ENCODE measurements at places on chromosomes 1 and 21.

DNA sequence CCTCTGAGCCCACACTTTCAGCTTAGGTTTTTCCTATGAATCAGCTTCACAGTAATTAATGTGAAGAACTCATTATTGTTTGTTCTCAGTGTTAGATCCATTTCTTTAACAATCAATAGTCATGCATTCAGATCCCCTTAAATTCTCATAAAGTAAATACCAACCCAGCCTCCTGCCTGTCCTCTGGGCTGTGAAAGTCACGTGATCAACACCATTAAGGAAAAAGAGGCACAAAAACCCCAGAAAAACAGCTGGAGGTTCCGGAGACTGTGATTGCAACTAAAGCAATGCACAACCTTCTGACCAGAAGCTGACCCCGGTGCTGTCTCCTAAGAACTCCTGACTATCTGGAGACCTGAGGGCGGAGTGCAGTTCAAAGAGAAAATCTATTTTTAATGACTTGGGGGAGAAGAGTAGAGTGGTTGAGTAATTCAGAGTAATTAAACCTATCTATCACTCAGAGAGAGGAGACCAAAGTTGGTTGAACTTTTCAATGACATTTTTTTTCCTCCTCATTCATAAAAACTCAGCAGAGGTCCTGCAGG lies 132.5 kb downstream of the PLXNA2 start:
- DNase-seq, result no peak

DNA sequence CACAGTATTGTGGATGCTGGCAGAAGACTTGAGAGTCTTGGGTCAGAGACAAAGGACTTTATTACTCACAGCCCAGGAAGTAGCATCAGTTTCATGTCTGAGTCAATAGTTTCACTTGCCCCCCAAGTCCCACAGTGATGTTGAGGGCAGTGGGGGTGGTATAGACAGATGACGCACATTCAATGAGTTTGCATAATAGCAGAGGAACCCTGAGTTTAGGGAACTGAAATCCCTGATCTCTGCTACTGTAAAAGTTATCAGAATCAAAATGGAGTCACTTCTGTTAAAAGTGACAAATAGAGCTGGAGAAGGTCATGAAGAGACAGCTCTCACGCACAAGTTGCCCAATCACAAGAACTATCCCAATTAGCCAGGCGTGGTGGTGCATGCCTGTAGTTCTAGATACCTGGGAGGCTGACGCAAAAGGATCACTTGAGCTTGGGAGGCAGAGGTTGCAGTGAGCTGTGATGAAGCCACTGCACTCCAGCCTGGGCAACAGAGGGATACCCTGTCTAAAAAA lies 11.5 kb upstream of the HCRTR1 start:
- DNase-seq, result peak; percentile 75

DNA sequence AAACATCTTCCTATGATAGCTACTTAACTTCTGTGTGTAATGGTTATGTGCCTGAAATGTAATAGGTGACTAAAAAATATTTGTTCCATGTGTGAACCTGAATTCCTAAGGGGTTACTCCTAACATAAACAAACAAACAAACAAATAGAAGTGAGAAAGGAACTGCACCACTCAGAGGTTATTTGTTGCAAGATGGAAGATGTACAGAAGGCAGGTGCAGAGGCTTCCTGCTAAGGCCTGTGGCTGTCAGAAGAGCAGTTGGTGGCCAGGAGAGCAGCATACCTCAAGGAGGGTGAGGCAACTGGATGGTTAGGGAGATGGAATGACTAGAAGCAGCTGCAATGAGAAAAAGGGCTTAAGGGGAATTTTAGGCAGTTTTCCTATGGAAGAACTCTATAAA lies 940.6 kb downstream of the TTLL7 start:
- DNase-seq, result no peak

DNA sequence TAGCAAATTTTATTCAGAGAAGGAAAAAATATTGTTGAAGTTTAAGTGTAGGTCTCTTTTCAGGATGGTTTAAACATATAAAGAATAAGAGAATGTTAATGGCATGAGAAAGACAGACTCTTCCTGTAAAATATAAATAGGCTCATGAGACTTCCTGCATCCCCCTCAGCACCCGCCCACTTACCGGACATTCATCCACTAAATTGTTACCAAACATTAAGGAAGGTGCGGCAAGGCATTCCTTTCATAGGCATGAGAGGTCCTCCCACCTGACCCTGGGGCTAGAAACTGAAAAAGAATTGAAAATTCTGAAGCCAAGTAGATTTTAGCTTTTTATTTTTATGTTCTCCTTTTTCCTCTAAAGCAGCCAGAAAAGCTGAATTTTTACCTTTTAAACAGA lies 10.6 kb upstream of the USP1 start:
- no peak for DNase-seq

GRCh38 chr1:87968197-87968955 lies 639.7 kb downstream of the LMO4 start:
- no peak for DNase-seq

GRCh38 chr1:55318116-55318817 lies 103.1 kb upstream of the USP24 start:
- DNase-seq, result no peak

GRCh38 chr1:107459204-107459904 lies 318.5 kb downstream of the NTNG1 start:
- DNase-seq, result no peak

GRCh38 chr1:22850681-22851080 lies 122.0 kb downstream of the LACTBL1 start:
- no peak for DNase-seq

GRCh38 chr1:68506386-68506785 lies 9.5 kb upstream of the DEPDC1 start:
- DNase-seq, result no peak

GRCh38 chr1:55063577-55063942 lies 24.2 kb downstream of the PCSK9 start:
- no peak for DNase-seq

DNA sequence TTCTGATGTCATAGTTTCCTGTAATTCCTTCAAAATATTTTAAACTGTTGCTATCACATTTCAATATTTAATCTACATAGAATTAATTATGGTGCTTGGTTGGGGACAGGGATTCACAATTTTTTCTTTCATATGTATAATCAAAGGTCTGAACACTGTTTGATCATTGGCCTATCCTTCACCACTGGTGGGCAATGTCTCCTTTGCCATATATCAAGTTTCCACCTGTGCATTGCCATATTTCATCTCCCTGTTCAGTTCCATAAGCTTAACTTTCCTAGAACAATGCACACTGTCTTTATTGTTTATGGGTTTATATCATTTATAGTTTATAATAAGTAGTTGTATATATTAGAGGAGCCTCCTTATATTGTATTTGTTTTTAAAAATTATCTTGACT lies 374.9 kb upstream of the PTBP2 start:
- DNase-seq, result no peak

DNA sequence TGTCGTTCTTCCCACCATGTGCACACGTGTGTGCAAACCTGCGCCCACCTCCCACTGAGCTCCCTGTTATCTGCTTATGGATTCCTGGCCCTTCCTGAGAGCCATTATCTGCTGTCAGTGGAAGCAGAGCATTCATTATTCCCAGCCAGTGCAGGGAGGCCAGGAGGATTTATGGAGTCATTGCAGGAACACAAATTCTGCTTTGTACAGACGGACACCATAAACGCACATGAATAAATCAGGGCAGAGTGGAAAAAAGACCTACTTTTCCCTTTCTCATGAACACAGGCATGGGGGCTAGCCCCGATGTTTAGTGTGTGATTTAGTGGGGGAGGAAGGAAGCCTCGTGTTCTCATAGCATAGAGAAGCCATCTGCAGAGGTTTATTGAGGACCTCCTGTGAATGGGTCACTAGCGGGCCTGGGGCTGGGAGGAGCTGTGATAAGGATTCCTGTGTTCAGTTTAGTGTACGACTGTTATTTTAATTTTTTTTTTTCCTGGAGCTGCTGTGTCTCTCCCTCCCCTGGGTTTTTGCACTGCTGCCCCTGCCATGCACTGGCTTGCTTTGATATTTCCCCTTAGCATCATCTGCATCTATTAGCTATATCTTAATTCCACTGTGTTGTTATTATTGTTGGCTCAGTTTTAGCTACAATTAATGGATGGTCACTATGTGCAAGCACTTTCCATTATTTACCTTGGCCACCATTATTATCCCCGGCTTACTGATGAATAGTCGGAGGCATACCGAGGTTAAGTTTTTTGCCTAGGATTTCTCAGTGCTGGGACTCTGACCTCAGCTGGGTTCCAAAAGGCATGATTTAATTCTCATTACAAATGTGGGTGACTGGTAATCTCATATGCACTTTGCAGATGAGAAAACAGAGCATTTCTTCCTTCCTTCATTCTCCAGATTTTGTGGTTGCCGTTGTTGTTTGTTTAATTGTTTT lies 33.0 kb downstream of the HUNK start:
- DNase-seq, result no peak

GRCh38 chr21:34733852-34734251 lies 65.1 kb downstream of the CLIC6 start:
- DNase-seq, result no peak

DNA sequence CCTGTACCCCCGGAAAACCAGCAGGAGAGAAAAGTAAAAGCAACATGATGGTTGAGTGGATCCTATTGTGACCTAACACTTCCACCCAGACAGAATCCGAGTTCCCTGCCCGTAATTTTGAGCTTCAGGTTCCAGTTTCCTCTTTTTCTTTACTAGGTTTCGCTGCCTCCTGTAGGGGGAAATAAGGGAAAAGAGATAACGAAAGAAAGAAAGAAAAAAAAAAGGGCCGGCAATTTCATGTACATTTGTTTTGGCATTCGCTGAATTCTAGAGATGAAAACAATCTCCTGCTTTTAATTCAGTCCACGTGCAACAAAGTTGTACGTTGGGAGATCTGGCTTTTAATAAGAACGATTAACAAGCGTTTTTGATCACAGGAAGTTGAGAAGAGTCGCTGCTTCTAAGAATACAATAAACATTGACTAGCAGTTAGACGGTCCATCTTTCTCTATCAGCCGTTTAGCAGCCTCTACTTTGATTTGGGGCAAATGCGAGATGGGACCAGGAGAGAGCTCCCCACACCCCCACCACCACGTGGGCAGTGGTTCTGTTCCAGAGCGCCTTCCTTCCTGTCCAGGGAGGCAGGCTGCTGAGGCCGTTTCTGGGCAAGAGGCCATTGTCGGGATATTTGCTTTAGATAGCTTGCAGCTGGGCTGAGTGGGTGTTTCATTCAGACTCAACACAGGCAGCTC lies 155.9 kb upstream of the RUNX1 start:
- peak; percentile 73 for DNase-seq

GRCh38 chr1:31961536-31961935 lies 23.4 kb upstream of the PTP4A2 start:
- DNase-seq, result no peak

DNA sequence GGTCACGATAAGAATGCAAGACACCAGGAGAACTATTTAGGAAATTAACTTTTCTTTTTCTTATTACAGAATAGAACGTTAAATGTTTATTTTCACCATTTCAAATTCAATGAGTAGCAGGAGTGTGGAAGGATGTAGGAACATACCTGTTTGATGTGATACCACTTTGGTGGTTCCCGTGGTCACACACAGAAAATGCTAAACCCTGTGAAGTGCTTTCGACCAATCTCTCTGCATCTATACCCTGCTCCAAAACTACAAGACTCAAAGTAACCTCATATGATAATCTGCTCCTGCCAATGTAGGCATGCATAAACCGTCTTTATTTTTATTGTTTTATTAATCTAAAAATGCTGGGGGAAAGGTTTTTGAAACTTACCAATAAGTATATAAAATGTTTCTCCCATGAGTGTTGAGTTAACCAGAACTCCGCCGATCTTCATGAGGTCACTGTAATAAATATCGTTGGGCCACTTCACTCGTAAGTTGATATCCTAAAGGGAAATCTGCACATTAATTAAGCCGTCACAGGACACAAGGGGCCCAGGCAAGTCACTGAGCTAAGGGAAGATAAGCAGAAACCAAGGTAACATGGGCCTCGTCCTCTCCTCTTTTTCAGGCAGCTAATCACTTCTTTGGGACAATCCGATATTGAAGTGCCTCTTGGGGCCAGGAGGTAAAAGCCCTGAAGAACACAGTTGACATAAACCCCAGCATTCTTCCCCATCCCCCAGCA lies 60.6 kb downstream of the SIM2 start:
- DNase-seq, result no peak

- no peak for DNase-seq
These were observed 1624.7 kb downstream of the MRPL39 start for GRCh38 chr21:23982546-23982945.

GRCh38 chr1:220828179-220828490 lies 41.4 kb downstream of the MTARC1 start:
- no peak for DNase-seq

DNA sequence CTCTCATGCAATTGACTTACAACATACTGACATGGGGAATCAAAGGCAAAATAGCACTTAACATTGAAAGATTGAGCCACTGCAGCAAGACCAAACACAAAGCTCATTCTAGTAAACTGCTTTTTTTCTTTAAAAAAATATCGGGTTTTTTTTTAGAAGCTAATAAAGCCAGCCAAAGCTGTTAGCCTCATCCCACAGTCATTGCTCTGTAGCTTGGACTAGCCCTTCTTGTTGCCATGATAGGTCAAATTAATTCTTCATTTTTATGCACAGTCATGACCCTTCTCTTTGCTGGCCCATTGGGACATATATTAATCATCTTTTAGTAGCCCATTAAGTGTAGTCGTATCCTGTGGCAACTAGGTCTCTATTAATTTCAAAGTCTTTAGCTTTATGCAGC lies 231.3 kb downstream of the ADGRL2 start:
- DNase-seq, result no peak

DNA sequence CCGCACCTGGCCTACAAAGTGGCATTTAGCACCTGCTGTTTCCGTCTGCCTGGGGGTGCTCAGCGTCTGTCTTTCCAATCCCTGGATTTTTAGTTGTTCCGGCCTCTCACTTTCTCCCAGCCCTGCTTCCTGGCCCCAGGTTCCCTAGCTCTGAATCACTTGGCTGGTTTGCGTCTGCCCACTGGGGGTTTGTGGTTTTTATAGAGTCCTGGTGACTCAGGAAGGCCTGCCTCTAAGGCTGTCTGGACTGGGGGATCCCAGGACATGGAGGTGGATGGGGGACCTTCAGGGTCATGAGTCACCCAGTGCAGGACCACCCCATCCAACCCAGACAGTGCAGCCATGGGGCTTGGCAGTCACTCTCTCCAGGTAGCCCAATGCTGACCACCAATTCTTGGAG lies 53.5 kb downstream of the MRPL37 start:
- DNase-seq, result peak; percentile 61

GRCh38 chr21:39599191-39599970 lies 13.4 kb upstream of the B3GALT5 start:
- DNase-seq, result no peak

DNA sequence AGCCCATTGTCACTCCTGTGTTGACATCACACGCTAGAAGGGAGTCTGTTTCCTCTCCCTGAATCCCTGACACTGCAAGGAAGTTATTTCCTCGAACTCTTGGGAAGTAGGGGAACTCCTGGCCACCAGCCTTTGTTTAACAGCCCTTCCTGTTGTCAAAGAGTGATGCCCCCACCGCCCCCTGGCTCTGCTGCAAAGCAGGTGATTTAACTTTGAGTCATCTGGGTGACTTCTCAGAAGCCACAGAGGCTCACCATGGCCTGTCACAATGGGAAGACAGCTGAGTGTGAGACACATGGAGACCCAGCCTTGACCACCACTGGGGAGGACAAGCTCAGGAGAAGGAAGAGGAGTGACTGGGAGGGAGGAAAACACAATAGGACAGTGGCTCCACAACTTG lies 182.8 kb downstream of the PSMG1 start:
- DNase-seq, result peak; percentile 76

All from NB4 (cell line).